Coronary artery (tissue), 2 donors: ENCODE measurements at places on chromosomes 7 and 10.

- no peak for DNase-seq
Observed at GRCh38 chr10:96285331-96285752, 14.0 kb upstream of the BLNK start.

DNA sequence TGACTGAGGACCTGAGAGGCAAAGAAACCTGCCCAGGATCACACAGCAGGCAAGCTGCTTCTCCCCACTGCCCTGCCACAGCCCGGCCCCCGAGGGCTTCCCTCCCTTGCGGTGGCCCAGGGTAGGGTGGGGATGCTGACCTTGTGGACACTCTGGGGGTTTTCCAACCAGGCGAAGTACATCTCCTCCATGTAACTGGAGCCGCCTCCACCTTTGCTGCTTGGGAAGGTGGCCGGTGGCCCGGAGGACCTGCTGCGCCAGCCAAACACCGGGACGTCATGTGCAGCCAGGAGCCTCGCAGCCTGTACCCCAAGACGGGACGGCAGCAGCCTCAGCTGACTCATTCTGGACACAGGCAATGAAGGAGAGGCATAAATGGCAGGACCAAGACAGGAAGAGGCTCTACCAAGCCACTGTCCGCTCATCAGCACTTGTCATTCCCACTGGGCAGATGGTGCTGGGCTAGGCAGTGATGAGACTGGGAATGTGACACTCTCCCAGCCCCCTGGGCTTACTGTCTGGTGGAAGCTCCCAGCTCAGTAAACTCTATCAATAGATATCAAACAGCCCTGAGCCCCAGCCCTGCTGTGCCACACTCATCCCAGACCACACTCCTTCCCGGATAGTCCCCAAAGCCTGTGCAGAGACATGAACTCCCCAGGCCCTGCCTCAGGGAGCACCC, 3.7 kb downstream of the OGDHL start:
- no peak for DNase-seq

GRCh38 chr10:60207894-60208293, 181.8 kb downstream of the ANK3 start:
- no peak for DNase-seq

GRCh38 chr10:118482393-118483331, 112.8 kb downstream of the PRLHR start:
- no peak for DNase-seq

- DNase-seq: no peak
Observed at GRCh38 chr7:47648275-47648925, 66.5 kb upstream of the TNS3 start.
